ENCODE measurements at places on chromosomes 5 and 9. TPM values are rescaled to one million over a fixed set of nuclear protein-coding genes. Genes with fewer than 3 reads are reported as not detected.

MEF2C gene
- 19.5 TPM for total RNA-seq

SPRY4 gene
- 14.6 TPM for total RNA-seq

PCDHB11 gene
- 0.69 TPM for total RNA-seq

SHOC1 gene
- total RNA-seq: under 0.01 TPM

RNF224 gene
- 0.07 TPM for total RNA-seq

LVRN gene
- total RNA-seq: 0.36 TPM

C9 gene
- not detected for total RNA-seq

CLIC3 gene
- 2.9 TPM for total RNA-seq

GLE1 gene
- total RNA-seq: 21.2 TPM

IL6ST gene
- total RNA-seq: 464 TPM

EHMT1 gene
- total RNA-seq: 60.2 TPM

PRUNE2 gene
- 135 TPM for total RNA-seq

GRXCR2 gene
- total RNA-seq: not detected

SLC4A9 gene
- total RNA-seq: 0.07 TPM

GPX8 gene
- total RNA-seq: 162 TPM

SLC23A1 gene
- total RNA-seq: not detected

INSYN2B gene
- 2.1 TPM for total RNA-seq

IL33 gene
- 65.7 TPM for total RNA-seq

SPAG8 gene
- 1.3 TPM for total RNA-seq

TXNDC8 gene
- total RNA-seq: not detected

REEP2 gene
- total RNA-seq: 11.2 TPM

RNF14 gene
- 135 TPM for total RNA-seq

ENHO gene
- 0.13 TPM for total RNA-seq

FRMD3 gene
- total RNA-seq: 2.6 TPM

NTRK2 gene
- total RNA-seq: 1.0 TPM

F2RL1 gene
- 121 TPM for total RNA-seq

SLCO6A1 gene
- total RNA-seq: not detected

MAMDC4 gene
- 6.5 TPM for total RNA-seq

AGXT2 gene
- not detected for total RNA-seq

TAF1L gene
- total RNA-seq: under 0.01 TPM

SLC34A3 gene
- total RNA-seq: not detected

ADGRD2 gene
- not detected for total RNA-seq

FAXDC2 gene
- 4.3 TPM for total RNA-seq

TCERG1 gene
- total RNA-seq: 24.4 TPM

SHB gene
- total RNA-seq: 37.4 TPM

IL3 gene
- not detected for total RNA-seq

FGF18 gene
- total RNA-seq: not detected

PRDM9 gene
- not detected for total RNA-seq

FCN2 gene
- total RNA-seq: not detected

TSSK1B gene
- 0.46 TPM for total RNA-seq

FCHO2 gene
- 24.2 TPM for total RNA-seq

MYORG gene
- total RNA-seq: 2.2 TPM

CCNJL gene
- total RNA-seq: 1.4 TPM

ISCA1 gene
- 20.2 TPM for total RNA-seq

F2R gene
- total RNA-seq: 514 TPM

GRAMD2B gene
- total RNA-seq: 22.0 TPM

ENTREP1 gene
- 0.33 TPM for total RNA-seq

FGF10 gene
- 2.2 TPM for total RNA-seq

B4GALT7 gene
- total RNA-seq: 56.6 TPM

SPINK6 gene
- total RNA-seq: not detected

NKD2 gene
- total RNA-seq: 3.5 TPM

C9orf153 gene
- total RNA-seq: 0.98 TPM
